Stimulated activated CD4-positive, alpha-beta T cell treated with anti-CD3 and anti-CD28 coated beads, Interleukin-15, amount 100 ng/mL, for 1 hour (primary cell): ENCODE measurements at places on chromosomes 13 and 19.

DNA sequence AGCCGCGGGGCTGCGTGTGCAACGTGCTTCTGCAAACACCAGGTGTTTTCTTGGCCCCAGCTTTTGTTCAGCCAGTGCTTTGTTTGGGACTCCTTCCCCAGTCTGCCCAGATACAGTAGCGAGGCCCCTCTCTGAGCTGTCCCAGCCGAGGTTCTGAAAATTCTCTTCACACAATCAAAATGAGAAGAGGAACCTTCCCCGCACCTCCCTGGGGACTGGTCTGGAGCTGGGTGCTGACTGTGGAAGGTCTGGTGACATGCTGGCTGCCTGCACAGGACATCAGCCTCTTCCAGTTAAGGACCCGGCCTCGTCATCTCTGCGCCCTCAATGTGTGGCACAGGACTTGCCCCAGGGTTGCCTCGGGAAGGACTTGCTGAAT, 4.2 kb downstream of the ATP4A start:
- DNase-seq = no peak

- DNase-seq = no peak
Measured at GRCh38 chr13:107099661-107100060, 531.7 kb upstream of the ARGLU1 start.

GRCh38 chr13:40671956-40672764, 5.7 kb upstream of the FOXO1 start:
- no peak for DNase-seq

DNA sequence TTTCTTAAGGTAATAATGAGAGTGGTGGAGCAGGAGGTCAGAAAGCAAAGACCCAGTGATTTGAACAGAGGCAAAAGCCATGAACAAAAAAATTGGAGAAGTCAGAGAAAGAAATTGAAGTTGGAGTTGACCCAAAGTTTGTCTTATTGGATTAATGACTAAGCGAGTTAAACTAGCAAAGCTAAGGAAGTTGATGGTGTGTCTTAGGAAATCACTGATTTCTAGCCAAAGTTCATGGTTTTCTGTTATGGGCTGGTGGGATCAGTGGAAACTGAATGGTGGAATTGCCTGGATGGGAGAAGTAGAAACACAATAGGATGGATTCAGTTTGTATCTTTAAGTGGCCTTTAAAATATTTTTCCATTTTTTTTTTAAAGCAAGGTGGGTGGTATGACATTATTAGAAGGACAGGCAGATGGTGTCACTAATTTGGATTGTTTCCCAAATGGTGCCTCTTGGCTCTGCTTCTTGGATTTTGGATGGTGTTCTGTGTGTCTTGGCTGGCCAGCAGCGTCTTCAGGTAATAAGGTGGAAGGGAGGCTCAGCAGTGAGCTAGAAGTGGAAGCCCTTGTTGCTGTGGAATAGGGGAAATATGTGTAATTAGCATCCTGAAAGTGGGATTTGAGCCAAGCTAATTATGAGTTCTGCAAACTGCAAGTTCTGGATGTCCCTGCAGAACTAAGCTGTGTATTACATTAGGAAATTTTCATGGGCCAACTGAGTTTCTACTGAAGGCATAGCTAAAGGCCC, 302.9 kb downstream of the LMO7 start:
- DNase-seq = no peak

GRCh38 chr13:22049384-22049783, 378.5 kb downstream of the FGF9 start:
- no peak for DNase-seq

GRCh38 chr13:19720039-19720438, 62.7 kb downstream of the PSPC1 start:
- no peak for DNase-seq

GRCh38 chr19:19661675-19662251, 1.7 kb downstream of the ATP13A1 start:
- no peak for DNase-seq

DNA sequence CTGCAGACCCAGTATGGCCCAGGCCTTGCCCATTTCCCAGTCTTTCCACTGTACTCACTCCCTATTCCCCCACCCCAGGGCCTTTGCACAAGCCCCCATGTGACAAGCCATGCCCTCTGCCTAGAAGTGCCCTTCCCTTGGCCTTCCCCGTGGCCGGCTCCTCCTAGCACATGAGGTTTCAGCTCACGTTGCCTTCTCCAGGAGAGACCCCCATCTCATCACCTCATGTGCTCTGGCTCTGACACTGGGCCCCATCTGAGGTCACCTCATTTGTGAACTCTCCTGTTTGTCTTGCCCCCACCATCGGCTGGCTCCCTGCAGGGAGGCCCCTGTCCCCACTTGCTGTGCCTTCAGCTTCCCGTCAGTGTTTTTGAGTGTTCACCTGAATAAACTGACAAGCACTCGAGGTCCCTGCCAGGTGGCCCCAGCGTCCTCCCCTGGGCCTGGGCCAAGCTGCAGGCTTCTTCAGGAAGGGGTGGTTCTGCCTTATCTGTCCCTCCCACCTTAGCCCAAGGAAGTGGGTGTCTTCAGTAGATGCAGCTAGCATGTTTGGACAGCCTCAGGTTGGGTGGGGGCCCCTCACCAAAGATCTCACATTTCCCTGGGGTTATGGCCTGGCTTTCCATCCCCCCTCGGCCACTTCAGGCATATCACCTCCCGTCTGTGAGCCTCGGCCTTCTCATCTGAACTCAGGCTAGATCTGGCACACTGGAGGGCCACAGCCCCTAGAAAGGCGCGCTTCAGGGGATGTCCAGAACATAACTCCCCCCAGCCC, 3.8 kb upstream of the SLC25A42 start:
- no peak for DNase-seq

- DNase-seq = no peak
Measured at GRCh38 chr19:11151181-11151580, 4.4 kb downstream of the SPC24 start.

DNA sequence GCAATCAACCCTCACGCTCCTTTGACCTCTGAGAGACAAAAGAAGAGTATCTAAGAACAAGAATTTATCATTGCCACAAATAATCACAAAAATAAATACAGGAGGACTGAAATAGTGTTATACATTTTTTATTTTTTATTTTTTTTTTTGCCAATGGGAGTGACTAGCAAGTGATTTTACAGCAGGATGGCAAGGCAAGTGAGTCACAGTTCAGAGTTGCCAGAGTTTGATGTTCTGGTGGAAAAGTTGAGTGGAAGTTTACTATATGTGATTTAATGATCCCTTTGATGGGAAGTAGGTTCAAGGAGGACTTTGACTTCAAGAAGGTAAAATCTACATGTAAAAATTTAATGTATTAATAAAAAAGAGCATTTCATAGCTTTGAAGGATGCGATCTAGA, 2691.4 kb downstream of the PCDH9 start:
- DNase-seq = no peak

GRCh38 chr19:10338940-10339339, 484 bp downstream of the ICAM3 start:
- no peak for DNase-seq

GRCh38 chr19:33498391-33499000, 23.1 kb downstream of the PEPD start:
- no peak for DNase-seq

DNA sequence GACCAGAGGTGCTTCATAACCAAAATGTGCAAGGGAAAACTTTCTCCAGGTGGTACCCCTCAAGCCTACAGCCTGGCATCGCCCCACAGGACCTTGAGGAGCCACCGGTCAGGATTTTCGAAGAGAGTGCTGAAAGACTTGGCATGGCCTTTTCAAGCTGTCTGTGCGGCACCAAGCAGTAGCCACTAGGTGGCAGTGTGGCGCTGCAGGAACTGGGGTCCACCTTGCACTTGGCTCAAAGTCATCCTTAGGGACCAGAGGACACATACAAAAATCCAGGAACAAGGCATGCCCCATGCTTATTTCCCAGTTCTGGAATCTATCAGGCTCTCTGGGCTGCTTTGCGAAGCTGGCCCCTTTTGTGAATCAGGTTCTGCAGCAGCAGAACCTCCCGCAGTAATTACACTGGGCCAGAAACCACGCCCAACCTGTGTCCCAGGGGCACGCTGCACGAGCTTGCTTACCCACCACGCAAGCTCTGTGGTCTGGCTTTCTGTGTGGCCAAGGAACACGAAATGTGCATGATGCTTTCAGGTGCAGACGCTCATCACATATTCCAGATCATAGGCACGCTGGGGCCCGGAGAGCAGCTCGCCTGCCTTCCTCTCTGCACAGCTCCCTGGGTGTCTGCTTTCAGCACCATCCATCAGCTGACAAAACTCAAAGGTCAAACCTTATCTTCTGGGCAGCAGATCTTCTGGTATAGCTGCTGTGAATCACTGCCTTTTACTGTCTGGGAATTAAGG, 87.2 kb downstream of the SLC7A1 start:
- DNase-seq = peak; percentile 51

- DNase-seq = no peak
Measured at GRCh38 chr13:26061947-26062346, 10.1 kb upstream of the SHISA2 start.

- no peak for DNase-seq
Measured at GRCh38 chr19:51771376-51772130, 10.6 kb downstream of the FPR2 start.

DNA sequence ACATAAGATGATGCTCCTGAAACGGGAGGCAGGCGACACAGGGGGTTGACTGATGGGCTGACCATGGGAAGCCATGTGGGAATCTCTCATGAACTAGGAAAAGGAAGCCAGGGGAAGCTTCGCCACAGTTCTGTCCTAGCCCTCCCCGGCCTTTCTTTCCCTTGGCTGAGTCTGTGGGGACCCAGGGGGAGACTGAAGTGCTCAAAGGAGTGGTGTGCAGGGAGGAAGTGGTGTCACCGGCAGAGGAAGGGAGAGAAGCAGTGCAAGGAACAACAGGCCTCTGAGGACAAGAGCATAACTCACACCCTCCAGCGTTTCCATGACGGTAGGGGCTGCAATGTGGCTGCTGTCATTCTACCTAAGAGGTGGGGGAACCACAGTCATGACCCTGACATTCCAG, 1.1 kb downstream of the KIR3DL3 start:
- no peak for DNase-seq

DNA sequence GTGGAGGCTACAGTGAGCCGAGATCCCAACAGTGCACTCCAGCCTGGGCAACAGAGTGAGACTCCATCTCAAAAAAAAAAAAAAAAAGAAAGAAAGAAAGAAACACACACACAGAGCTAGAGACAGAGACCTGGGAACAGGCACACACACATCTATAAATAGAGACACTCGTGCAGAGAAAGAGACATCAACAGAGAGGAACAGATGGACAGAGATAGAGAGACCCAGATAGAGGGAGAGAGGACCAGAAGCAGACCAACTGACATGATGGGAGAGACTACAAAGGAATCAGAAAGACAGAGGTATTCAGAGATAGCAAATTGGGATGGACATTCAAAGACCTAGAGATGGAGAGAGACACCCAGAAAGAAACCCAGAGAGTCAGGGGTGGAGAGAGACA, 2.1 kb upstream of the CA11 start:
- no peak for DNase-seq

DNA sequence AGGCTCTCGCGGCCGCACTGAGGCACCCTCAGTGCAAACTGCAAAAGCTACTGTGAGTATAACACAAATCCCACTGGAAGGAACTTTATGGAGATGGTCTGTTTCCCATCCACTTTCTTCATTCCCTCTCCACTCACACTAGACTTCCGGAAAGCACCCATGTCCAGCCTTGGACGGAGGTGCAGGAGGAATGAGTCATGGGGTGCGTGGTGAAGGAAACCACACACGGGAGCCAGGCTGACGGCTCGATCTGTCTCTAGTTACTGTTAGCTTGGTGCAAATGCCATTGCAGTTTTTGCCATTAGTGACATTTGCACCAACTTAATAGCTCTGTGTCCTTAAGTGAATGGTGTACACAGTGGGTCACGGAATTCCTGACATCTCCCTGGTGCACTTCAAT, 14.6 kb downstream of the NLRP8 start:
- no peak for DNase-seq

GRCh38 chr13:108828086-108828815, 198.8 kb downstream of the MYO16 start:
- DNase-seq = no peak

GRCh38 chr13:48165727-48166126, 67.3 kb upstream of the ITM2B start:
- DNase-seq = no peak

DNA sequence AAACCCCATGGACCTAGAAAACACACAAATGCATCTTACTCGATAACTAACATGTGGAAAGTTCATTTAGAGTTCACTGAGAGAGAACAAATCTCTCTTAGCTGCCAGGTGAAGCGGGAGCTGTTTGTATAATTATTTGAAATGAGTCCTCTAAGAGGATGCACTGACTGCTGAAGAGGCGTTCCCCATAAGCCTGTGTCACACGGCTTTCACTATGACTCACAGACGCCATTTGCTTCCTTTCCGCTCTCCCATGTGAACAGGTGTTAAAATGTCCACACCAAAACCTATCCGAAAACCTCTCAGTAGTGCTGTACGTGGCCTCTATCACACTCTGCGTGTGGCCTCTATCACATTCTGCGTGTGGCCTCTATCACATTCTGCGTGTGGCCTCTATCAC, 101.8 kb downstream of the SOX1 start:
- no peak for DNase-seq

DNA sequence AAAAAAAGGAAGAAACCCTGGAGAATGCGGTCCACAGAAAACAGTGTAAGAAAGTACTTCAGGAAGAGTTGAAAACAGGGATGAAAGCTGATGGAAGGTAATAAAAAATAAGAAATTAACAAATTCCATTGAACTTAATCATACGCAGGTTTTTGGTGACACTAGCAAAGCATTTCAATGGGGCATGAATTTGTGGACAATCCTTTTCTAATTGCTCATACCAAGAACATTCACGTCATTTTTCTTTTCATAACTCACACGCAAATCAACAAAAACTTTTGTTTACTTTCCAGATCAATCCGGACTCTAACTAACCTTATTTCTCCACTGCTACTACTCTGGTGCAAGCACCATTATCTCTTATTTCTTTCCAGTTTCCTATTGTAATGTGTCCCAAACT, 1195.0 kb downstream of the SLITRK5 start:
- DNase-seq = no peak

DNA sequence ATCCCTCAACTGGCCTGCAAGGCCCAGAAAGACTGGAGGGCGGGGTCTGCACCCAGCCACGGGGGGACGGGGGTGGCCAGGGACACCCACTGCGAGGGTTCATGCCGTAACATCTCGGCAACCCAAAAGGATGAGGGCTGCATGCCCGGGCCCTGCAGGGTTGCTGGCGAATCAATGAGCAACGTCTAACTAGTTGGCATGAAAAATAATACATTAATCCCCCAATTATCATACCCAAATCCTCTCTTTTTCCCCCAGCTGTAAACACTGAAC, 232.2 kb downstream of the TUBA3C start:
- no peak for DNase-seq

DNA sequence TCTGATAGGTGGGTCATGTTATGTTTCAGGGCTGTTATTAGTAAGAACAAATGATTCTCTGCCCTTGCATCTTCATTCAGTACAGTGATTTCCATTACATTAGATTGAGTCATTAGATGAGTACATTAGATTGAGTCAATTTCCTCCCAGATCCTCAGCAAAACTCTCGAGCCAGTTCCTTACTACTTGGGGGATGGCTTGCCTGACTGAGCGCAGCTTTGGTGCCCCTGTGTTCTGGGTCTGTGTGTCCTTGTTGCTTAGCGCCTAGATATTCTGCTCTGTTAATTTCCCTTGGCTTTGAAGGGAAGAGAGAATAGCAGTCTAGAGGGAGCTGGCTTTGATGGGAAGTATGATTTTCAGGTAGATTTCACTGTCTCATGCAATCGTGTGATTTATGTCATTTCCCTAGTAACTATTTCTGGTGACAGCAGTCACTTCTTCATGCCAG, 19.1 kb upstream of the SCEL start:
- DNase-seq = no peak

GRCh38 chr19:3336680-3337523, 29.5 kb upstream of the NFIC start:
- no peak for DNase-seq
